ENCODE measurements at places on chromosomes 1 and 21.

- DNase-seq = no peak
Measured at GRCh38 chr1:33082575-33083108, 1.7 kb downstream of the AZIN2 start.

DNA sequence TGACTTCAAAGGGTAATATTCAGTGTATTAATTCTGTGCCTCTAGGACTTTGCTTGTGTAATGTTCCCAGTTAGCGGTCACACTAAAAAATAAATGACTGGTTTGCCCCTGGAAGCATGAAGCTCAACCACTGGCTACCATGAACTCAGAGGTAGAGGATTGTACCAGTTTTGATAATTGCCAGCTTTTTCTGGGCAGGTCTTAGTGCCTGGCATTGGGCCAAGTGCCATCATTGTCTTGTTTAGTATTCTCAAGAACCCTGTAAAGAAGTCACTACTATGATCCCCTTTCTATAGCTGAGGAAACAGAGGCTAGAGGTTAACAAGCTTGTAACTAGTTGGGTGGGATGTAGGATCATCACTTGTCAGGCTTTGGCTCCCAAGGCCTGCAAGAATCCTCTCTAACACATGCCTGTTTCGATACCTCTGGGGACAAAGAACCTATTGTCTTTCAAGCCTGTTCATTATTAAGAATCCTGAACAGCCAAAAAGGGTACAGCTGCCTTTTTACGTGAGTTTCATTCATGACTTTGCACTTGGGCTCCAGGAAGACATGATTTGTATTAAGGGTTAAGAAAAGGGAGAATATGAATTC, 121.9 kb upstream of the JUN start:
- DNase-seq = no peak

- no peak for DNase-seq
Measured at GRCh38 chr1:156106624-156107488, 7.7 kb upstream of the LMNA start.

DNA sequence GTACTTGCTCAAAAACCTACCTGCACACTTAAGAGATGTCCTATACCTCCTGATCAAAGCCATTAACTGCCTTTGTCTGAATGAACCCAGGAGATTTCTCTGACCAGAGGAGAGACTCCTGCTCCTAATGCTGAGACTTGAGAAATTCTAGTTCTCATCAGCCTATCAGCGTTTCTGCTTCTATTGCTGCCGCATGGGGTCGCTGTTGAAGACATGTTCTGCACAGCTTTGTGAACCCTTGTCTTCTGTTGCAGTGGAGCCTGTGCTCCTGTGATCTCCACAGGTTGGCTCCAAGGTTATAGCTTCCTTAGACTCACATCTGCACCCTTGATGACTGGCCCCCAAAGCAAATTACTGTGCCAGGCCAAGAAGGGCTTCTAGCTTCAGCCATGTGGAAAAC, 40.2 kb downstream of the EDN2 start:
- no peak for DNase-seq

DNA sequence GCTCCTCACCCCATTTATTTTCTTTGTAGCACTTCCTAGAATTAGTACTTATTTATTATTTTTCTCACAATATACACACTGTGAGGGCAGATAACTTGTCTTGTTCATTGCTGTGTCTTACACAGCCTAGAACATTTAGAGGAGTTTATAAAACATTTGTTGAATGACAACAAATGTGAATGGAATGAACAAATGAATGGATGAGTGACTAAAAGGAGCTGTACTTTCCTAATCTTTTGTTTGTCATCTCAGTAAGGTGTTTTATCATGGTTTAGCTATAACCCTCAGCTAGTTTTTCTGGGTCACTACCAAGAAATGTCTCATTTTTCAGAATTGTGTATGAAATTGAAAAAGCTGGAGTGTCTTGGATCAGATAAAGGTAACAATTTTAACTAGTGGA, 239.3 kb upstream of the KCNK2 start:
- no peak for DNase-seq

DNA sequence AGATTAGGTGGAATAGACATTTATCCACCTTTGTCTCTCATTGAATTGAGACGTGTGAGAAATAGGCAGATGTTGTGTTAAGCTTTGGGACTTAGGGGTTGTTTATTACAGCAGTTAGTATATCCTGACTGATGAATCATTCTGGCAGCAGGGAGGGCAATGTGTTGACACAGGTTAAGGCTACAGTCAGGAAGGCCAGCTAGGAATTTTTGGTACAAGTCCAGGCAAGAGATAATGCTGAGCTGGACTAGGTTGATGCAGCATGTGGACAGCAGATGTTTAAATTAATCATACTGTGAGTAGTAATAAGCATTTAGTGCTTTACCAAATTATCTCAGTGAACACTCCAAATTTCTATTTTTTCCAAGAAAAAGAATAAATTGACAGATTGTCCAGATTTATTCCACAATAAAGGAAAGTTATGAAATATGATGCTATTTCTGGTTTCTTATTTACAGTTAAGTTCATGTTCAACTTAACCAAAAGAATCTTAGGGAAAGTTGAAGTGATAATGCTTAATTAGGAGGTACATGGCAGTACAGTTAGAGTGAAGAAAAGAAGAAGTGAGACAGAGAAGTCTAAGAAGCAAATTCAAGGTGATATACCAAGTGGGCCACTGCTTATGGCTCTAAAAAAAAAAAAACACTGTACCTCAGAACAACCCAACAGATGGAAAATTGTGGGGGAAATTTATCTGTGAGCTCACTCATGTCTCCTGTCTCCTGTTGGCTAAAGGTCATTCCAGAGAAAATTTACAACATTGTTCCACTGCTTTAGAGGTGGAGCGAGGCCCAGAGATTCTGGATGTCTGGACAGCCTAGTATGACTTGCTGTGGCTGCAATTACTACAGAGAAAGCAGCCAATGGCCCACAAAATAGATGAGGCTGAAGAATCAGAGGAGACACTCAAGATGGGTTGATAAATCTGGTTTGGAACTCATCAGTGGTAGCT, 102.7 kb upstream of the C21orf91 start:
- no peak for DNase-seq

DNA sequence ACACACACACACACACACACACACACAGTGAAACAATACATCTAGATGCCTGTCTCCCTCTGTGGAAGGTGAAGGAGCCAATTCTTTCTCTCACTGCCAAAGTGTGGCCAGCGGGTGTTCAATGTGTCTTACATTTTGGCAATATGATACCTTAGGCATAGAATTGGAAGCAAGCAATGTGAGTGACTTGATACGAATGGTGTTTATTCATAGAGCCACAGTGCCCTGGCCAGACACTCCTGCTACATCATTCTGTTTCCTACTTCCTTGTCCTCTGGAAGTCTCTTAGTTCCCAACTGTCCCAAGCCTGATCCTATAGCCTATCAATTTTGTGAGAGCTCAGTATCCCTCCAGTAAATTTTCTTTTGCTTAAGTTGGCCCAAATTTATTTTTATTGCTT, 170.0 kb upstream of the L1TD1 start:
- no peak for DNase-seq

- DNase-seq = no peak
Measured at GRCh38 chr21:35764586-35764985, 295.7 kb downstream of the SETD4 start.

DNA sequence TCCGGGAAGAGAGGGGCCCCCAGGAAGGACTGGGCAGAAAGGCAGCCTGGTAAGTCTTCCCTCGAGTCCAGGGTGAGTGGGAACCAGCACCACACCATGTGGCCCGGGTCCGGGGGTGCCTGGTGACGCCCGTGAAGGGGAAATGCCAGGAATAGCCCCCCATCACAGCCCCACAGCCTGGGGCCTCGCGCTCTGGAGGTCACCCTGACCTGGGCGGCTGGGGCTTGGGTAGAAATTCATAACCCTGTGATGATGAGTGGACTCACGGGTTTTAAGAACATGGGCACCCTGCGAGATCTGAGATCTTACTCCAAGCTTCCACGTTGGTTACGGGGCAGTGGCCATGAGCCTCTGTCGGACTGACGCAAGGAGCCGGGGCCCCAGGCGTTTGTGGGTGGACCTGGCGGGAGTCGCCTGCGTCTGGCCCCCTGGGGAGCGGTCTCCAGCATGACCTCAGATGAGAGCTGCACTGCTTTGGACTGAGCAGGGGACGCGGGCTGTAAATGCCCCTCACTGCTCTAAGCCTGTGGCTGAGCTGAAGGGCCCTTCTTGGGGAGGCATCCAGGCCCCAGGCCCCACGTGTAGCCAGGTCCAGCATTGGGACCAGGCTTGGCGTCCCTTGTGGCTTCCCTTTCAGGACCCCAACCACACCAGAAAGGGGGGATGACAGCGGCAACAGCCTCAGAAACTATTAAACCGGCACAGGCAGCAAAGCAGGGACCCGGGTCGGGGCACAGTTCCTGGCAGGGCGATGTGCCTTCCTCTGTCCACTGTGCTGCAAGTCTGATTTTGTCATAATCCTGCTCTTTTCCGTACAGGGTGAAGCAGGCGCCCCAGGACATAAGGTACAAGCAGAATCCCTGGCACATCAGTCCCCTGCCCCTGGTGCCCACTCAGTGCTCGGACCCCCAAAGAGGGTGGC, 60.0 kb downstream of the SLC19A1 start:
- DNase-seq = no peak

DNA sequence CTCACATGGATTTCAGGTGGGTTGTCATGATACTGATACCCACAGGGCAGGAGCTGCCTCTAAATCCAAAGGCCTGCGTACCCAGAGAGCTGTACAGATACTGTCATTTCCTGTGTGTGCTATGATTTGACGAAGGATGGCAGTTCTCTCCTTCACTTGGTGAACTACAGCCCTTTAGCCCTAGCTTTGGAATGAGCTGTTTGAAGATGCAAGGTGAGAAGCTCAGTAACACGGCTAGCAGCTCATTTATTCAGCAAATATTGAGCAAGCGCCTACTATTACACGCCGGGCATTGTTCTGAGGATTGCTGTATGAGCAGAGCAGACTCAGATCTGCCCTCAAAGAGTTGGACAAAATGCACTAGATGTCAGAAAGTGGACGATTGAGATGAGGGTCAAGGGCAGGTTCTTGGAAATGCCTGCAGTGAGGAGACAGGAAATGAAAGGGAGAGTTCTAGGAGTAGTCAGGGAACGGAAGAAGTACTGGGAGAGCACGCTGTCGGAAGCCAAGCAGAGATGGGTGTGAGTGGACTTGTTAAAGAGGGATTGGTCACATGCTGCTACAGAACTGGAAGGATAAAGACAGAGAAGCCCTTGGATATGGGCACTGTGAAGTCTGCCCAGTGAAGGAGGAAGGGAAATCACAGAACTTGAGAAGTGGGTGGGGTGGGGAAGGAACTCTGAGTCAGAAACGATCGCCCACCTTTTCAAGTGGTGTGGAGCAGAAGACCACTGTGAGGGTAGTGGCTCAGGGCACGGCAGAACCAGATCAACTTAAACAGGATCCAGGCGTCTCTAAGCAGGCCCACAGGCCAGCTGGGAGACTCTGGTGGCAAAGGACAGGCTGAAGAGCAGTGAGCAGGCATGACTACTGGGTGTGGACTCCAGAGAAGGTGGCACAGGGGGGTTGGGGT, 7.1 kb downstream of the PTGFRN start:
- DNase-seq = no peak

DNA sequence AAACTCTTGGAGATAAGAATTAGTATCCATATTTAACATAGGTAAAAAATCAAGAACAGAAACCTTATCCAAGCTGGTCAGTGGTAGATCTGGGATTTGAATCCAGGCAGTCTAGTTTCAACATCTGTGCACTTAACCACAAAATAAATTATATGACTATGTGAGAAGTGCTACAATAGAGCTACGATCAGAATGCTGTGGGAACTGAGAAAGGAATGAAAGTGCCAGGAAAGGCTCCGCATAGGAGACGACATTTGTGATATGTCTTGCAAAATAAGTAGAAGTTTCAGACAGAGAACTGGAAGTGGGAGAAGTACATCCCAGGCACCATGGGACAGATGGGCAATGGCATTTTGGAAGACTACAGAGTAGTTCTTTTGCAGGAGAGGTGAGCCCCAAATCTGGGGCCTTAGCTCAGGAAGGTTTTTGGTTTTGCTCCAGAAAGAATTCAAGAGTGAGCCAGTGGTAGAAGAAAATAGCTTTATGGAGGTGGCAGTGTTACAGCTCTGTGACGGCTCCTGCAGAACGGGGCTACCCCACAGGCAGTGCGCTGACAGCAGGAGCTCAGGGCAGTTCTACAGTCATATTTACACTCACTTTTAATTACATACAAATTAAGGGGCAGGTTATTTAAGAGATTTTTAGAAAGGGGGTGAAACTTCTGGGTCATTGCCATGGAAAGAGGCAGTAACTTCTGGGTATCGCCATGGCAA, 25.5 kb upstream of the GJA5 start:
- DNase-seq = no peak

DNA sequence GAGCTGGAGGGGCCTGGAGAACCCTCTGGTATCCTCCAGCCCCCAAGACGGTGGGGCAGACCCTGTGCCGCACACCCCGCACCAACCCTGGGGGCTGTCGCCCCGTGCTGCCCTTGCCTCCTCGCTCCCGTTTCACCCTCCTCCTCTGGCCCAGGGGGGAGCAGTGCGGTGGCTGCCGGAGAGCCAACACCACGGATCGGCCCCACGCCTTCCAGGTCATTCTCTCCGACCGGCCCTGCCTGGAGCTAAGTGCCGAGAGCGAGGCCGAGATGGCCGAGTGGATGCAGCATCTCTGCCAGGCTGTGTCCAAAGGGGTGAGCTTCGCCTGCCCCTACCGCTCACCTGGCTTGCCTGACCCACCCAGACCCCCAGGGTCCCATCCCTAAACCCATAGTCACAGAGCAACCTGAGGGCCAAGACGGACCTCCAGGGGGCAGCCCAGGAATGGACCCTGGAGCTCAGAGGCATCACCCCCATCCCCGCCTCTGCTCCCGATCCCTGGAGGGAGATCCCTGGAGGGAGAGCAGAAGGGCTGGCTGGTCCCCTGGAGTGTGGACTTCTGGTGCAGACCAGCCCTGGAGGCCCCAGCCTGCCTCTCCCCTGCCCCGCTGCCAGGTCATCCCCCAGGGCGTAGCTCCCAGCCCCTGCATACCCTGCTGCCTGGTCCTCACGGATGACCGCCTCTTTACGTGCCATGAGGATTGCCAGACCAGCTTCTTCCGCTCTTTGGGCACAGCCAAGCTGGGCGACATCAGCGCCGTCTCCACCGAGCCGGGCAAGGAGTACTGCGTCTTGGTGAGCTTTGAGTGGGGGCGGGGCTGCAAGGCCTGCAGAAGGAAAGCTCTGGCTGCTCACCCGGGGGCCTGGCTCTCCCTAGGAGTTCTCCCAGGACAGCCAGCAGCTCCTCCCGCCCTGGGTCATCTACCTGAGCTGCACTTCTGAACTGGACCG, 4.0 kb upstream of the SLC25A34 start:
- DNase-seq = no peak

GRCh38 chr1:5863238-5863637, 129.0 kb downstream of the NPHP4 start:
- DNase-seq = no peak
